ENCODE measurements at places on chromosomes 2 and 18. TPM values are rescaled to one million over a fixed set of nuclear protein-coding genes. Genes with fewer than 3 reads are reported as not detected.

- peak; percentile 77 for DNase-seq
Observed at GRCh38 chr2:108988796-108989713, at the start of gene EDAR. Gene EDAR (minus strand): TSS chr2:108989220. CDS start chr2:108931014, 58,206 bp downstream.

DNA sequence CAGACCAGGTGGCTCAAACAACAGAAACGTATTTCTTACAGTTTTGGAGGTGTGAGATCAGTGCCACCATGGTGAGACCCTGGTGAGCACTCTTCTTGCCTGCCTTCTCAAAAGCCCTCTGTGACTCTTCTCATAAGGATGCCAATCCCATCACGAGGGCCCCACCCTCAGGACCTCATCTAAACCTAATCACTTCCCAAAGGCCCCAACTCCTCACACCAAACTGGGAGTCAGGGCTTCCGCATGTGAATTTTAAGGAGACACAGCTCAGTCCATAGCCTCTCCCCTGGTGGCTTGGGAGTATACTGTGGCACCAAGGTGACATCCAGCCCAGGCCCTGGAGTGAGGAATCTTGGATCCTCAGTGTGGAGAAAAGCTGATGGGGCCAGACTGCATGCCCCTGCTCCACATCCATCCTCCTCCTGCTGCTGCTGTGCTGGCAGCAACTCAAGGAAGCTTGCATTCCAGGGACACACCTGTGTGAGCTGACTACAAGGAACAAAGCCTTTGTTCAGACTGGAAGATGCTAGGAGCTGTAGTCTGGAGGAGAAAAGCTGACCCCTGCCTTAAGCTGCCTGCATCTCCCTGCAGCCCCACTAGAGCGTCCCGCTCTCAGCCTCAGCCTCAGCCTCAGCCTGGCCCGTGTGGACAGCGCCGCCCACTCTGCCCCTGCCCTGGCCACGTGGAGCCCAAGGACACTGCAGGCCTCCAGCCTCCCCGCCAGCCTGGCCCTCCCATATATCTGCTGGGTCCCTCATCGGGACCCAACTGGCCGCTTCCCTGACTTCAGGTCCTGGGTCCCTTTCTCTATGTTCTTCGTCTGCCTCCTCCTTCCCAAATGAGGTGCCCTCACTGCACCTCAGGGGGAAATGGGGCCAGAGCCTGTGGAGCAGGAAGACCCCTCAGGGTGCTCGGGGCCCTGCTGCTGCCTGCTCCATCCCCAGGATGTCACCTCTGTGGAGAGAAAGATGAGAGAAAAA is 87.8 kb upstream of the RAB6C start:
- DNase-seq: no peak

DNA sequence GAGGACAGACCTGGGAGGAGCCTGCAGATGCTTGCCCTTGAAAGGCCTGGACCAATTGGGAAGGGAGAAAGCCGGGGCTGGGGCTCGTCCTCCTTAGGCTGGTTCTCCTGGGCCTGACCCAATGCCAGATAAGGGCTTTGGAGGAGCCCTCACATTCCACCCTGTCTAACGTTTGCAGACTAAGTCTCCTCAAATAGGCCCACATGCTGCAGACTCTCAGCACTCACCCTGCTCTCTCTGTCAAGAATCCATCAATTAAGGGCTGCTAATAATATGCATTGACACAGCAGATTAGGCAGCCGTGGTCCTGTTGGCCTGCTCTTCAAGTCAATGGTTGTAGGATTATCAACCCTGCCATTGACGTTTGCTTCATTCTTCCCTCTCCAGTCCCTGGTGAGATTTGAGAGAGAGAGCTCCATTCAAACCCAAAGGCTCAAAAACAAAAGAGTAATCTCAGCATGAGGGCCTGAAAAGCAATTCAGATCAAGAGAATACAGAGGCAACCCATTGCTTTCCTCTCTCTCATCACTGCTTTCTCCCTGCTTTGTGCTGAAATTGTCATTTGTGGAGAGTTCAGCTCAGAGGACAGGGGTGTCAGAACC is 167.6 kb downstream of the INSIG2 start:
- no peak for DNase-seq

- peak; percentile 17 for DNase-seq
Observed at GRCh38 chr2:5720426-5720825, 28.2 kb downstream of the SOX11 start.

DNA sequence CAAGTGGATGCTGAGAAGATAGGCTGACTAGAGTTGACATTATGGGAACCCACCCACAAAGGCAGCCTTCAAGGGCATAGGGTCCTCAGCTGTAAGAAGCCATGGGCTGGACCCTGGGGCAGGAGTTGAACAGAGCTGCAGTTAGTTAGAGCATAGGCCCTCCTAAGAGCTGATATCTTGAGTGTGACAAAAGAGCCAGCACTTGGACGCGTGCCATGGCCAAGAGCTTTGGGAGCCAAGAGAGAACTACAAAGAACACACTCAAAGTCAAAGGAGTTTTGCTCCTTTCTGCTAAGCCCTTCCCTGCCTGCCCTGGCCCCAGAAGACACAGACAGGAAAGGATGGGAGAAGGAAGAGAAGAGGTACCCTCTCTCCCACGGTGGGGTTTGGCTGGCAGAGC is 29.9 kb upstream of the AGAP1 start:
- no peak for DNase-seq

DNA sequence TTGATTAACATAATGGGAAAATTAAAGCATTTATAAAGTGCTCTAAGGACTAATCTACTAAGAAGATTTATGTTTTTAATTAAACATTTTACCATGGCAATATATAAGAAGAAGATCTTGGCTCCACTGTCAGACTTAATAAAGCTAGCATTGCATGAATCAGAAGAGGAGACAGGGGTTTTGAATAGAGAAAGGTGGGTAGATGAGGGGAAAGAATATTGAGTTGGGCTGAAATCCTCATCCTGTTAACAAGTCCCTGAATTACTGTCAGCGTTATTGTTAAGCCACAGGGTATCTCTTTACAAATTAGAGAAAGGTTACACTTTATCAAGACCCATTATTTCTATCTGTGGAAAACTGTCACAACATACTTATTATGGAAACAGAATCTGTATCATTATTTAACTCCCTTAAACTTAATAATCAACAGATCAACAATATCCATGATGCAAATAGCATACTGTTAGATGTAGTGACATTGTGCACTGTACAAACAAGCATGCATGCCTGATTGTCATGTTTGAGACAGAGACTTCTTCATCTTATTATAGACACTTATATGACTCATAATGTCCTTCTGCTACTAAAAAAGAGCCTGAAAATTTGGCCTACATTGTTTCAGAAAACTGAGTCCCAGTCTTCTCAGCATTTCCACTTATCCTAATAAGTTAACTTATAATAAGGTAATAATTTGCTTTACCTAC is 304.1 kb downstream of the NRXN1 start:
- DNase-seq: no peak

- DNase-seq: no peak
Observed at GRCh38 chr2:70958759-70959158, 19.7 kb upstream of the ANKRD53 start.

- no peak for DNase-seq
Observed at GRCh38 chr2:223055836-223056235, 3.8 kb downstream of the KCNE4 start.

MEP1B gene
- not detected for total RNA-seq

- no peak for DNase-seq
Observed at GRCh38 chr2:9653485-9654271, 22.9 kb upstream of the YWHAQ start.

- DNase-seq: no peak
Observed at GRCh38 chr2:16933355-16933754, 267.7 kb upstream of the CYRIA start.

GRCh38 chr2:16442971-16443370 is 222.7 kb downstream of the CYRIA start:
- no peak for DNase-seq

- DNase-seq: no peak
Observed at GRCh38 chr2:172712251-172712650, 23.4 kb upstream of the RAPGEF4 start.

PFN4 gene
- total RNA-seq: 0.44 TPM

POTEI gene
- not detected for total RNA-seq

SLC4A3 gene
- total RNA-seq: 11.6 TPM

Measured in PC-3 (cell line).